ENCODE measurements at places on chromosomes 12 and 14.

DNA sequence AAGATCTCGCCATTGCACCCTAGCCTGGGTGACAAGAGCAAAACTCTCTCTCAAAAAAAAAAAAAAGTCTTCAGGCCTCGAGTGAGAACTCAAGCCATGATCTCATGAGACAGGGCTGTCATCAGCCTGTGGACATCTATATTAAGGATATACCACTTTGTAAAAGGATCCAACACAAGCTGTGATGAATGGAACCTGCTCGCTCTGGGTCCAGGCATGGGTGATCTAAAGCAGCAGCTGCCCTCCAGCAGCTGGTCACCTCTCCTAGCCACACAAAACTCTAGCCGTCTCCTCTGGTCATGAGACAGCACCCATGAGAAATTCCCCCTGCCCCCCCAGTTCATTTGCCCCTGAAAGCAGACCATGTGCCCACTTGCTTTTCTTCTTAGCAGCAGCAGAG is 19.1 kb upstream of the DGLUCY start:
- no peak for DNase-seq

DNA sequence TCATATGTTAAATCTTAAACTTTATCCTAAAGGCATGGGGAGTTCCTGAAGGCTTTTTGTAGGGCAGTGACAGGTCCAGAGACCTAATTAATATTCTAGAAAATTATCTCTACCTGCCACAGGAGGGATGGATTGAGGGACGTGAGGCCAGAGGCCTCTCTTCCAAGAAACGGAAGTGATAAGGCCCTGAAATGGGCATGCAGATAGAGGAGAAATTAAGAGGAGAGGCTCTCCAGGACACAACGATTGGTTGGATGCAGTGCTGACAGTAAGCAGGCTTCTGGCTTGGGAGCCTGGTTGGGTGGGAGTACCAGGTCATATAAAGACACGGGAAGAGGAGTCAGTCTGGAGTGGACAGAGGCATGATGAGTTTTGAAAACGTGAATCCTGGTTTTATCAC is 3.1 kb upstream of the BORCS5 start:
- no peak for DNase-seq

DNA sequence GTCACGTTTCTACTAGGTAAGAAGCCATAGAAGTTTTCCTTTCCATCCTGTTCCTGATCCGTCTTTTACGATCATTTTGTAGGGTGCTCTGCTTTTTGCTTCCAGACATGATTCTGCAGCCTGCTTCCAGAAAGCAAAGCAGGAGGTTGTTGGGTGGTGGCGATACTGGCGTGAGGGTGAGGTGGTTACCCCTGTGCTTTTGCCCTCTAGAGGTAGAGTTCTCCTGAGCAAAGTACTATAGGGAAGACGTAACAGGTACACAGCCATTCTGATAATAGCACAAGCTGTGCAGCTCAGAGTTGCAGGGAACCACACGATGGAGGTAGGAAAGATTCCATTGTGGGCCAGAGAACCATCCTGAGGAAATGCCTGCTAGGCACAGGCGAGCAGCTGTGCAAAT is 186.0 kb downstream of the PAH start:
- DNase-seq: no peak

DNA sequence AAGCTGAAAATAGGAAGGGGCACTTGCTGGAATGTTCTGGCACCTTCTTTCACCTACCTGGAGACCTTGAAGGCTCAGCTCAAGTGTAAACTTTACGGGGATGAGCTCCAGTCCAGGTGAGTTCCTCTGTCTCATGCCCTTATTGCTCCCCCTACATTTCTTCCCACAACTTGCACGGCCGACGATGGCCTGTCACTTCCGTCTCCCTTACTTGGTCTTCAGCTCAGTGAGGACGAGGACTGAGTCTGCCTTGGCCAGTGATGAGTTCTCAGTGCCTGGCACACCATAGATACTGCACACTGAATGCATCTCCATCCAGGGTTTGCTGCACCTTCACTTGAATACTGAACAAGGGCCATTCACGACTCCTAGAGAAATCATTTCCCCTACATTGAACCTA is 21.4 kb downstream of the ADGRD1 start:
- DNase-seq: no peak

DNA sequence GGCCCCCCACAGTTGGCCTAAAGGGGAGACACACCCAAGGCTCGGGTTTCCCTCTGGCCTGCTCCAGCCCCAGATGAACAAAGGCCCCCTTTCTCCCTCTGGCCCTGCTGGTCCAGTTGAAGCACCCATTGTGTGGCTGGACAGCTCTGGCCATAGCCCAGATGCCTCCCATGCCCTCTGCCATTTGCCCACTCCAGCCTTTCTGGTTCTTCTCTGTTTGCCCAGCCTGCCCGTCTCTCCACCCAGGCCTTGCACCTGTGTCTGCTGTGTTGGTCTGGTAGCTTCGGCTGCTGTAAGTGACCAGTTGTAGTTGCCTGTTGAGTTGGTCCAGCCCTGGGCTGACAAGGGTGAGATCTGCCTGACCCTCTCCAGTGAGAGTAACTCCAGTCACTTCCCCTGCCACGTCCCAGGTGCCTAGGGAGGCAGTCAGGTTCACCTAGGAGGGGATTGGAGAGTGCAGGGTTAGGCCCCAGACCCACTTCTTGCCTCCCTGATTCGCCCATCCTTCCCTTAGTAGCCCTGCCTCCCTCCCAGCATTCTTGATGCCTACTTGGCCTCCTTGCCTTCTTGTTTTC is 3.0 kb downstream of the B4GALNT1 start:
- no peak for DNase-seq

GRCh38 chr14:46368275-46368674 is 283.3 kb downstream of the RPL10L start:
- DNase-seq: no peak

- DNase-seq: no peak
Measured at GRCh38 chr12:28948685-28949084, 200.4 kb upstream of the FAR2 start.

- no peak for DNase-seq
Measured at GRCh38 chr12:18343708-18344107, 82.4 kb downstream of the PIK3C2G start.

DNA sequence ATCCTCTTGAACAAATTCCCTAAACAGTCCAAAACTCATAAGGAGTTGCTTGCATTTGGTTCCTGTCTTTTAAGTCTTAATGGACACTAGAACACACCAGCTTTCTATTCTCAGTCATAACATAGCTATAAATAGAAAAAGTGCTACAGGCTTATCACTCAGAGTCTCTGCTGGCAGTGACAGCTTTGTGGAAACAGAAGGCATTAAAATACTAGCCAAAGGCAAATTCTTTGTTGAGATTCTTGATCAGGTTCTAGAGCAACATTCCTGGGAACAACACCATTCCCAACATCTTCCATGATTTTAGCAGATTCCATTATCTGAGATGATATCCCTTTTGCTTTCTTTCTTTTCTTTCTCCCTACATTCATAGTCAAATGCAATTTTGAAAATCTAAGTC is 207.7 kb upstream of the PLEKHG7 start:
- DNase-seq: no peak

DNA sequence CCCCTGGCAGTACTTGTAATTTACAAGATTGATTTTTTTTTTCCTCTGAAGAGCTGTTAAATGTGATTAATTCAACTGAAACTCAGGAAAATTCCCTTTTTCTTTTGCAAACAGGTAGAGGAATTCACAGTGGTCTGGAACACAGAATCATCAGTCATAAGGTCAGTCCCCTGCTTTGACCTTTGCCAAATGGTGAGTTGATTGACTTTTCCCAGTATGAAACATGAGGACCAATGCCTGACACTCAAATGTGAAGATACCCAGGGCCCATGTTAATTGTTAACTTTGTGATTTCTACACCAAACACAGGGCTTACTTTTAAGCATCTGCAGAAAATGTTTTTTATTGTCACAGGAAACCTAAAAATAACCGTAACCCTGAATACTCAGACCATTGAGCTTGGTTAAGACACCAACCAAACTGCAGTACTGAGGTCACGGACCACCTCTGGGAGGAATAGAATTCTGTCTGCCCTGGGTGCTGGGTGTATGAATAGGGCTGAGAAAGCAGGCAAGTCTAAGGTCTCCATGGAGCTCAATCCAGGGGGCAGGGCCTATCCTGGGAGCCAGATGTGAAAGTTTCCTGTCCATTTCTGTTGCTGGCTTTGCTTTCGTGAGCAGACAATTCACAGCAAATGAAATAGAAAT is 192.4 kb downstream of the TMX1 start:
- DNase-seq: no peak

DNA sequence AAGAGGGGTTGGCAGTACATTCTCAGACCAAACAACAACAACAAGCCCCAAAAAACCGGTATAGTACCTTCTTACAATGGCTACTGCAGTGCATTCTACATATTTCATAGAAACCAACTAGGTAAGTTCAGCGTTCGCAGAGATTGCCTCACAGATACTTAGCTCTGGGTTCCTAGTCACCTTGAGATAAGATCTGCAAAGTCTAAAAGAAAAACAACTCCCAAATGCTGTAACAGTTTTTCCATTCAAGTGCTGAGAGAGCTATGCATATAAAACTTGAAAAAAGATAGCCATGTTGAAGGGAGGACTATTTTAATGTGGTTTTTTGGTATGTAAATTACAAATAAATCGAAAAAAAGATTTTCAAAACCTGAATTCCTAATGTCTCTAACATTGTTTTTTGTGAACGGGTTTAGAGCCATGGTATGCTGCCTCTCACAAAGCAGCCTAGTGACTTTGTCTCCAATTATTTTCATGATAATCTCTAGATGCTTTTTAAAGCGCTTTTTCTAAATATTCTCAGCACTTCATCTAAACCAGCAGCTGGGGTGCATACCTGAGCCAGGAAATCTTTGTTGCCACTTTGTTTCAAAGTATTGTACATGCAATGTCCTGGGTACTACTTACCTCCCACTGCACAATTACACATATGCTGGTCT is 56.6 kb upstream of the CRACR2A start:
- DNase-seq: no peak

DNA sequence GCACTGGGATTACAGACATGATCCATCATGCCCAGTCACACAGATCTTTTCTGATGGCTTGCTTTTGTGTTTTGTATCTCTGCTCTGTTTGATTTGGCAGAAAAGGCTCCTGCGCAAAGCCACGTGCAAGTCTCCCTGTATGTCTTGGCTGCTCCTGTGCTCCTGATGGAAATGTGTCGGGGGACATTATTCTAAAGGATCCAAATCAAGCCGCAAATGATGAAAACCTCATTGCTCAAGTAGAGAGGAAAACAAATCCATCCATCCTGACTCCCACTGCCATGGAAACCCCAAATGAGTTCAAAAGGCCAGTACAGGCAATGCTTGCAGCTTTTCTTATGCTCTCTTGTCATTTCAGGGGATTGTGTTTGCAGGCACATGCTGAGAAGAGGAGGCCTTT is 93.8 kb downstream of the NDUFA12 start:
- no peak for DNase-seq

DNA sequence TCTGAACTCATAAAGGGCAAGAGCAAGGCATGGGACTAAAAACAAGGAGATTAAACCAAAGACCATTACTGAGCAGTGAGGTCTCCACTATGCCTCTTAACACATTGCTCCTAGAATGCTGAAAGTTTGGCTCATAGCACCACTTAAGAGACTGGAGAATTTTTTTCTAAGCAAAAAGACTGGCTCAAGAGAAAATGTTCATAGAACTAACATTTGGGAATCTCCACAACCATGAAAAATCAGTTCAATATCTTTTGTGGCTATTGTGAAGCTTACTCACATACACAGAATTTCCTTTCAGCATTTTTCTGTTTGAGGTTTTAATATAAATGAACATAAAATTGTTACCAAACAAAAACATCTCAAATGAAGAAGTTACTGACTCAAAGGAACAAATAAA is 255.8 kb downstream of the CCDC91 start:
- DNase-seq: no peak

GRCh38 chr14:89397569-89398230 is 19.3 kb downstream of the FOXN3 start:
- DNase-seq: no peak

DNA sequence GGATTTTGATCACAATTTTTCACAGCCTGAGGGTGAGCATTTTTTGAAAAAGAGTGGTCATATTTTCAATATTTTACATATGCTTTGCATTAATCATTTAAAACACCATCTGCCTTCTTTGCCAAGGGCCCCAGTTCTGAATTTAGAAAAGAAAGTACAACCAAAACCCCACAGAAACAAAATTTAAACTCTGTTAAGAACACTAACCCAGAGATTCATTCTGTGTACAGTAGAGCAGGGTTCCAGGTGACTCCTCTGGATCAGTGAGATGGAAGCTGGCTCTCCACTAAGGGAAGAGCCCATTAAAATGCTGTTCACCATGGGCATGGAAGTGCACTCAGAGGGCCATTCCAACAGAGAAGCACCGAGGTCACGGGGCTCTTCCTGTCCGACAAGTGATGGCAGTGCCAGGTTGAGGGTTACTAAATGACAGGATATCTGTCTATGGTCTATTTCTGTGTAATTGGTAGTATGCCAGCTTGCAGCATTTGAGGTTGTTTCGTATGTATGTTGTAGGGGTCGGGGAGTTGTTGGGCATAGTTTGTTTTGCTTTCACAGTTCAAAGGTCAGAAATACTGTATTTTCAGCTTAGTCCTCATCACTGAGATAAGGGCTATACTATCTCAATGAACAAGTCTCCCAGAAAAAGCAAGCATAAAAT is 95.9 kb downstream of the SLC35F4 start:
- no peak for DNase-seq
